ENCODE measurements at places on chromosomes 7 and 10.

DNA sequence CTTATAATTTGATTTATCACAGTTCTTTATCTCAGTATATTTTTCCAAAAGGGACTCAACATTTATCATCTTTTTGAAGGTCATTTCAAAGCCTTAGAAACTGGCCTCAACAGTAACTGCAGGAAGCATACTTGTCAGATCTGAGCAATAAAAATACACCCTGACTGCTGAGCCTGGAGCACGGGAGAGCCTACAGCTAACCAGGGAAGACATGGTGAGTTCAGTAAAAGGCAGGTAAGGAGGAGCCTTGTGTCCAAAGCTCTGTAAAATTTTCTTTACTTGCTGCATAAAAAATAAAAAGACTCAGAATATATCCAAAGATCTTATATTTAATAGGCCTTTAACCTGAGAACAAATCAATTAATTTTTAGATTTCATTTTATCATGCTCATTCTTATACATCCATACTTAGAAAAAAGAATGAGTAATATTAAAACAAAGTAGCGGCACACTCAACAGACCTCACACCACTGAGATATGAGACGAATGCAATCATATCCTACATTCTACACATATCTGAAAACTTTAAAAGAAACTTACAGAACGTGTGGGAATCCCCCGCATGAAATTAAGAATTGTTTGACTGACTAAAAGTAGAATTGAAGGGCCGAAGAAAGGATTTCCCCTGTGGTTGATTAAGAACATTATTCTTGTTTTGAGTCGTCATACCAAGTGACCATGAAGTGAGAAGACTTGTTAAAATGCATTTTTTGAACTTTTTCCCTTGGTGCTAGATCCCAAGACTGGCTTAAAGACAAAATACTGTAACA, 296.4 kb upstream of the MKLN1 start:
- no peak for DNase-seq

- DNase-seq: no peak
These were observed 23.3 kb upstream of the ASCC1 start for GRCh38 chr10:72239409-72239808.

- DNase-seq: no peak
These were observed 30.7 kb upstream of the ZNF92 start for GRCh38 chr7:65342723-65343629.

DNA sequence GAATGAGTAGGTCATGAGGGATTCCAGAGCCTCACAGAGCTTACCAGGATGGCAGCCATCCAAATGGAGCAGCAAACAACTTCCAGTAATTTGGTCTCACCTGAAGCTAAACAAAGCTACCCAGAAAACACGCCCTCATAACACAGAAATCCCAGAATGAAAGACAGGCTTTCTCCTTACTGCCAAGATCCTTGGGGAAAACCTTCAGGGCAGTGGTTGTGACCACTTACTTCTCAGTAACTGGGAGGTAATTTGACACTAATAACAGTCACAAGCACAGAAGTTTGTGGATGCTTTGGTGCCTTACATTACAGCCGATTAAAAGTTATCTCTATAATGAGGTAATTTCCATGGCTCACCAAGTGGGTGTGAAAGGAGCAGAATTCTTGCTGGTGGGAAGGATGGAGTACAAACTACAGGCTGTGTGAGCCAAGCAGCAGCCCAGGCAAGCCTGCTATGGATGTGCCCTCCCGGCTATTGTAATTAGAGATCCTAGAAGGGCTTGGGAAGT, 10.4 kb downstream of the WDR91 start:
- DNase-seq: no peak

DNA sequence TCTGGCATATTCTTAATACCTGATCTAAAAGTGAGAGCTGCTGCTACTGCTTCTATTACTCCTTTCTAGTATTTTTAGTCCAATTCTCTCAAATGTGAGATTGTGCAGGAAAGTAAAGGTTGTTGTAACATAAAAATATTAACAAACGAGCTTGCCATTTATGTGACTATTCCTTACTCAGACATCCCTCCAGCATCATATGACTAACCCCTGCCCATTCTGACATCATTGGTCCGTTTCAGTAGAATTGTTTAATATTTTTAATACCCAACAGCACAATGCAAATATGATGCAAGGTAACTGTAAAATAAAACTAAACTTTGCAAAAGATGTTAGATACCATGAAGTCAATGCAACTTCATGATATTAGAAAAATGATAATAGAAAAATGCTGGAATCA, 83.6 kb downstream of the CFAP58 start:
- DNase-seq: no peak

GRCh38 chr10:120987359-120987758, 136.2 kb downstream of the WDR11 start:
- DNase-seq: peak; percentile 24

- DNase-seq: no peak
These were observed 3.2 kb downstream of the TRPV6 start for GRCh38 chr7:142882338-142882678.

GRCh38 chr7:100942045-100942774, 7.1 kb upstream of the MUC3A start:
- DNase-seq: no peak

DNA sequence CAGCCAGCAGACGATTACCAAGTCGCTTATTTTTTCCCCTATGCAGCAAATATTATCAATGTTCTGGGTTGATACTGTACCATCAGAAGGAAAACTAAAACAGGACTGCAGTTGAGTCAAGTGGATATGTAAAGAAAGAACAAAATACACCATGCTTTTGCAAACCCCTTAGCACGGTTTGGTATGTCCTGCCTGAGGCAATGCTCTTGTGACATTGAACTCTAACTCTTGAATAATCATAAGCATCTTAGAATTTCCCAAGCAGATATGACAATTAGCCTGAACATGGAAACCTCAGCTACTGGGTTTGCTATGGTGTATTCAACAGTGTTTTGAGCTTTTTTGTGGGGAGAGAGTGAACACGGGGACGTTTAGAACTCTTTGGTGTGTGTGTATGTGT, 107.4 kb downstream of the ETV1 start:
- DNase-seq: no peak

DNA sequence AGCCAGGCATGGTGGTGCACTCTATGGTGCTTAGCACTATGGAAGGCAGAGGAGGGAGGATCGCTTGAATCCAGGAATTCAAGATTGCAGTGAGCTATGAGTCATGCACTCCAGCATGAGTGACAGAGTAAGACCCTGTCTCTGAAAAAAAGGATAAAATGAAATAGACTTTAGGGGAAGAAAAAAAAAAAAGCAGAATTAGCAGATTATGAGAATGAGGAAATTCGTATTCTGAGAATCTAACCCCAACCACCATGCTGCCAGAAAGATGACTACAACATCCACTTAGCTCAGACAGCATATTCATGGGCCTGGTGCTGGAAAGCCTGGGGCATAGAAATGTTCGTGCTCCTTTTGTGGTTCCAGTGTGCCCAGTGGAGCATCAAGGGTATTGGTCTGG, 63.3 kb downstream of the TMEM26 start:
- DNase-seq: no peak

All from ascending aorta (tissue), 2 donors.